ENCODE measurements at places on chromosomes 6 and 20.

DNA sequence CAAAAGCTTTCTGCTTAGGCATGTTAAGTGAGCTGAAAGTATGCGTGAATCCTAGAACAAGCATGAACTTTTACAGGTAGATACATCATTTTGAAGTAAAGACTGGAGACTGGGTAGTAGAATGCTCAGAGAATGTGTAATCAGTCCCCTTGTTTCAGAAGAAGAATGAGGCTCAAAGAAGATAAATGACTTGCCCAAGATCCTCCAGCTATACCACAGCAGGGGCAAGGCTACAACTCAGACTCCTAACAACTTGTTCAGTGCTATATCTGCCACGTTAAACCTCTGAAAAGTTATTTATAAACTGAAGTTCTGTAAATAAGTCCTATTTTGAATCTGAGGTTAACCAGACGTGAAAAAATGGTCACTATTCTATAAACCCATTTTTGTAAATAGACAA, 2.9 kb downstream of the RIPOR2 start:
- DNase-seq: no peak

DNA sequence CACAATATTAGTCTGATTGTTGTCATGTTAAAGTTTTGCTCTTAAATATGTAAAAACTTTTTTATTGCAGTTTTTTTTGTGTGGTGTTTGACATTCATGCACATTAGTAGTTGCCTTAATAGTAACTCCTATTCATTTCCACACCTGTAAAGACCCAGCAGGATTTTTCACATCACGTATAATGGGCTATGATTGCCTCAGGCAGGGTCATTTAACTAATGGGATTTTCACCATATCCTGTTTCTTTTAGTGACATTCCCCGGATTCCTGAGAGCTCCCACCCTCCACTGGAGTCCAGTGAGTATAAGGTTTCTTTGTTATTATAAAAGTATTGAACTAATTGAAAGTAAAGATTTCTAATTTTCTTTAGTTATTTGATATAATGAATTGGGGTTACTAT, 359.2 kb downstream of the RIMS1 start:
- no peak for DNase-seq

- no peak for DNase-seq
Observed at GRCh38 chr6:169881976-169882375, 130.6 kb downstream of the ERMARD start.

DNA sequence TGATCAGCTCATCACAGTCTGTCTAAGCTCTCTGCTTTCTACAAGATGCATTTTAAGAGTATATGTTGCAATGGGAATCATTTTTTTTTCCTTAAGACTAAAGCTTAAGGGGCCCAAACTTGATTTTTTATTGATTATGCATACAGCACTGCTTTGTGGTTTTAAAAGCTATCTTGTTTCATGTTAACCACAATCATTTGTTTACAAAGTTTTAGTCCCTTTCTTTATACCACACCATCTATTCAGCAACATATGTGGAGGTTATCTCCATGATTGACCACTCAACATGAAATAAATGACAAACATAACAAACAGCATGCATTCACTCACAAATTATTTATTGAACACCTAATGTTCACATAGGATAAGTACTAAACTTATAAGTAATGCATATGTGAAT, 119.1 kb downstream of the FHL5 start:
- no peak for DNase-seq

DNA sequence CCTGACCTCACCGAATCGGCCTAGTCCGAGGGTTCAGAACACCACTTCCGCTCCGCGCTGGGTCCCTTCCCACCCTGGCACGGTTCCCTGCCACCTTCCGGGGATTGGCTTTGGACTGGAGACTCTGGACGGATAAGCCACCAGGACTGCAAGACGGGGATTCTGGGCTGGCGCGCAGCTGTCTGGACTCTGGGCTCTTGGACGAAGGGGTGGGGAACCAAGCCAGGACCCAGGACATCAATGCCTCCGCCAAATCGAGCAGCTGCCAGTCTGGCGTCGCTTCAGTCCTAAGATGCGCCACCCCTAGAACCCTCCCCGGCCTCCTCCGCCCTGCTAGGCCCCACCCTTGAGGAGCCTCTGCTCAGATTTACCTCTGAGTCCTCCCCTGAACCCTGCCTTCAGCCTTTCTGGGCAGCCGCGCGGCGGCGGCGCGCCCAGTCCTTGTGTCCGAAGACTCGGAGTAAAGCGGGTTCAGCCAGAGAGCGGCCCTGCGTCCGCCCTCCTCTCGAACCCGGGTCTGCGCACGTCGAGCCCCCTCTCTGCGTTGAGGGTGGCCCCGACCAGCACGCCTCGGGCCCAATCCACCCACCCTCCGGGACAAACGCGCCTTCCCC, 1.2 kb downstream of the KCNK17 start:
- no peak for DNase-seq

DNA sequence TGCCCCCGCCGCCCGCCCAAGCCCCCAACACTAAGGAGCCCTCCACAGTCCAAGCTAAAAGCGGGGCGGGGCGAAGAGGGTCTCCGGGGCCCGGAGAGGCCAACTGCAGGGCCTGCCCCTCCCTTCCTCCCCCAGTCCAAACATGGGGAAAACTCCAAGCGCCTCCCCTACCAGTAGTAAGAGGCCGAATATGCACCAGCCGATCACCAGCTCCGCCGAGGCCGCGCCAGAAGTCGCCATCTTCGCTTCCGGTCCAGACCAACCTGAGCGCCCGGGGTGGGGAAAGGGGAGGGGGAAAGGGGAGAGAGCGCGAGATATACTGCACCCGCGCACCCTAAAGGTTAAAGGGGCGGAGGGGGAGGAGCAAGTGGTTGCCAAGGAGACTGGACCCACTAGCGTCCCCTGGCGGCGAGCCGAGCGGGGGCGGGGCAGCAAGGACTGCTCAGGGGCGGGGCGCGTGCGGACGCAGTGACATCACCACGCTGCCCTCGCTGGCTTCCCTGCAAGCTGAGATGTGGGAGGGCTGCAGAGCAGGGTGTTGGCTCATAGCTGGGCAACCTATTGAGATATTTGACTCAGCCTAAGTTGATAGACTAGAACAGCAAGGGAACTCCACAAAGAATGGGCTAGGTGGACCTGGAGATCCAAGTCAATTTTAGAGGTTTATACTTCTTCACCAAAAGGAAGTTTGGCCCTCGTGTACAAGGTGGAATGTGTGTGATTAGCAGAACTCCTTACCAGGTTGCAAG, at the start of gene LMBRD1:
LMBRD1 (minus strand) TSS at position 369 of the 749 bp plus-strand sequence; CDS start at position 240, 129 bp downstream.
- DNase-seq: peak; percentile 100

GRCh38 chr6:36147294-36147693, 17.0 kb downstream of the MAPK13 start:
- DNase-seq: no peak

DNA sequence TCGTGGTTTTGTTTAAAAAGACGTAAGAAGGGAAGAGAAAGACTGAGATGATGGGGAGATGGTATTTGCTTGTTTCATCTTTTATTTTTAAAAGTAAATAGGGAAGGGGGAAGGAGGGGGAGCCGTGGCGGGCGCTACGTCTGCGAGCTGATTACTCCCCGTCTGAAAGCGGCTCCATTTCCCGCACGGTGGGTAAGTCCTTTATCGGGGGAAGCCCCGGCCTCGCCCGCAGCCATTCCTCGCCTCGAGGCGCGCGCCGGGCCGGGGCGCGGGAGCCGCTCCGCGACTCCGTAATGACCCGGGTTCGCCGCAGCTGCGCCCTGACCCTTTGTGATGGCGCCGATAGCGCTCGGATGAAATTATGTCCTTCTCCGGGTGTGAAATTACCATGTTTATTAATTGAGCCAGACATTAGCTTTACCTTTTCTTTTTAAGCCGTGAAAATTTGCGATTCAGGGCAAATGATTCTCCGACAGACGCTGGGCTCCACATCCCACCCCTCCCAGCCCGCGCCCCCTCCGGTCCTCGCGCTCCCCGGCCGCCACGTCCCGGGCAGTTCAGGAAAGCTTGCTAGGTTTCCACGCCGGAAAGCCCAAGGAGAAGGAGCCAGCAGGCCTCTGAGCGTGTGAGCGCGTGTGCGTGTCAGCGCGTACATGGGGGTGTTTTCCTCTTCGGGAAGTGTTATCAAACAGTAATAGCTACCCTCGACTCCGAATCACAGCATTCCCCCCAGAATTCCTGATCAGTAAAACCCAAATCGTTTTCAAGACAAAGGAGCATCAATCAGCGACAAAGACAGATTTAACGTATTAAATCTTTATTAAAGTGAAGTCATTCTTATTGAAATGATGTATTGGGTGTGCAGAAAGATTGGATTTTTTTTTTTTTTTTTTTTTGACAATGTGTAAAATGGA, 30.0 kb downstream of the TFAP2A start:
- no peak for DNase-seq

DNA sequence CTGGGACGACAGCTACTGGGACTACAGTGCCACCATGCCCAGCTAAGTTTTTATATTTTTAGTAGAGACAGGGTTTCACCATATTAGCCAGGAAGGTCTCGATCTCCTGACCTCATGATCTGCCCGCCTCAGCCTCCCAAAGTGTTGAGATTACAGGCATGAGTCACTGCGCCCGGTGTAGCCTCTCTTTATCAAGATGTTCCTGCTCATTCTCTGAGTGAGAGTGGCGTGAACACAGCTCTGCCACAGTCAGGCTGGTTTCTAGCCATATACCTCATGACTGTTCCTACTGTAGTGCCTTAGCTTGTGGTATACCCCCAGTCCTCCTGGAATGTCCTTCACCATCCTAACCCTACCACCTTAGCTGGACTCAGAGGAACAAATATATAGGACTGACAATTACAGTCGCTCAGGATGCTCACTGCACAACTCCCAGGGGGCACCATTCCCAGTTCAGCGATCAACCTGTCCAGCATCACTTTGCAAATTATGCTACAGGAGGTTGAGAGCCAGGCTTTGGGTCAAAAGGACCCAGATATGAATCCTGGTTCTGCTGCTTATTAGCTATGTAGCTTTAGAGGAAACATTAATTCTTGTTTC, 86.3 kb downstream of the CHMP4B start:
- no peak for DNase-seq

DNA sequence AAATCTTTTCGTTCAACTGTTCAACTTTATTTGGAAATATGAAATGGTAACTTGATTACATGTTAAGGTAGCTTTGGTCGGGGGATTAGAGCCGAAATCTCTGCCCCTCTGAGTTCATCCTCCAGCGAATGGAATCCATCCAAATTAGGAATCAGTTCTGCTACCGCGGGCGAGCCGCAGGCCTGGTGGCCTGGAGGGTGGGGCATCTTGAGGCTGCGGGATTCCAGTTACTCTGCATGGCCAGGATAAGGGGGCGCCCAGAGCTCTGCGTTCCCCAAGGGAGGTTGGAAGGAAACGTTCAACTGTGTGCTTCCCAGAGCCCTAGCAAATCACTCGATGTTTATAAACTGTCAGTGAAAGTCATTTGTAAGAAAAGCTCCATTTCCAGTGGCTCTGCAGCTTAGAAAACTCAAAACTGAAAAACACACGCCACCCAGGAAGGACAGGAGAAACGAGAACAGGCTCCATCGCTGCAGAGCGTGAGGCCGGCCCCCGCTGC, 262.2 kb downstream of the TAF4 start:
- no peak for DNase-seq

GRCh38 chr6:169046021-169046420, 207.6 kb downstream of the THBS2 start:
- DNase-seq: no peak

GRCh38 chr20:15890407-15890982, 682.8 kb downstream of the KIF16B start:
- no peak for DNase-seq

DNA sequence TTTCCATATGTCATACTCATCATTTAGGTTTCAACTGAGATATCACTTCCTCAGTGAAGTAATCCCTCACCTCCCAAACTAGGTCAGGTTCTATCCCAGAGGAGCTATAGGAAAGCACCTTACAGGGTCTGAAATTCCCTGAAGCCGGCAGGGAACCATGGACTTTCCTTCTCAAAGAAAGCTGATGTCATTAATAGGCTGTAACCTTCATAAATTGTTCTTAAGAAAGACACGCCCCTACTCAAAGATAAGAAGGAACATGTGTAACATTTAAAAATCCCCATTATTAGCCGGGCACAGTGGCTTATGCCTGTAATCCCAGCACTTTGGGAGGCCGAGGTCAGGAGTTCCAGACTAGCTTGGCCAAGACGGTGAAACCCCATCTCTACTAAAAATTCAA, 50.0 kb upstream of the RNGTT start:
- DNase-seq: no peak

GRCh38 chr6:112841553-112842329, 494.6 kb downstream of the RFPL4B start:
- DNase-seq: no peak

DNA sequence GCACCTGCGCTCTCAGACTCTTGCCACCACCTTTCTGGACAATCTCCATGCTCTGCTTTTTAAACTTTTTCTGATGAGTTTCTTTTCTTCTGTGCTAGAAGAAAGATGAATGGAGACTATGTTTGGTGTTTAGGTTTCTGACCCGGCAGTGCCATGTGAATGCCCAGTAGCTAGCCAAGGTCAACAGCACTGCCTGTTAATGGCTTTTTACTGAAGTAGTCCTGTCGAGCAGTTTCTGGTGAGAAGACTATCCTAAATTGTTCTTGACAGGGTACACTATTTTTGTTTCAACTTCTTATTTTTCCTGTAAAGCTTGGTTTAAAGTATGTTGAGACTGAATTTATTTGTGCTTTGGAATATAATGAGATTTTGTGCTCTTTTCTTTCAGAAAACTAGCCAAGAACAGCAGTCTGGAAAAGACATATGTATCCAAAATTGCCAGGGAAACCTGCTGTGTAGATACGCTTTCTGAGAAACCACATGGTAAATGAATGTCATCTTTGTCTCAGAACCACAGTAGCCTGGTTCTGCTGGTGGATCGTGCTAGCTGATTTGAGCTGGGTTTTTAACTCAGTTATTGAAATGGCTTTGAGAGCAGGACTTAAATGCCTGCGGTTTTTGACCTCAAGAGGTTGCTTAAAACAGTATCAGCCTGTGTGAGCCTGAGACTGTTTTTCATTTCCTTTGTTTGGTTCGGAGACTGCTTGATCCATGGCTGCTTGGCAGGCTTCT, 48.1 kb downstream of the KCNS1 start:
- DNase-seq: no peak

DNA sequence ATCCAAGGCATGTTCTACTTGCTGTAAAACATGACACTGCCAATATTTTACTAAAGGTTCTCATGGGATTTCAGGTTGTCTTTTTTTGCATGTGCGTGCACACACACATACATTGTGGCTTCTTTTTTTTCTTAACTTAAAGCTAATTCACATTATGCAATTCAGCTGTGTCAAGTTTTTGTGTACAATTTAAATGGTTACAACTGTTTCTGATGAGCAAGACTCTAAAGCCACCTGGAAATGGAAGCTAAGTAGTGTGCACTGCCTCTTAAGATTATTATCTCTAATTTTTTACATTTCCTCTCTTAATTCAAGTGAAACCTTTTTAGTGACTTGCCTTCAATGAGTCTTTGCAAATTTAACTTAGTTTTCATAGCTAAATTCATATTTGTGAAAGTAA, 75.3 kb downstream of the TULP4 start:
- DNase-seq: no peak

GRCh38 chr6:166747644-166748595, 120.9 kb upstream of the RPS6KA2 start:
- DNase-seq: no peak
